ENCODE measurements at places on chromosomes 2 and 18. TPM values are rescaled to one million over a fixed set of nuclear protein-coding genes. Genes with fewer than 3 reads are reported as not detected.

The KIAA1328 gene
- total RNA-seq, result 4.6 TPM

The GCKR gene
- total RNA-seq, result not detected

The SNRPD1 gene
- total RNA-seq, result 22.8 TPM

The CD8B gene
- total RNA-seq, result not detected

The MOGAT1 gene
- not detected for total RNA-seq

The ING5 gene
- total RNA-seq, result 19.2 TPM

The CRYGD gene
- not detected for total RNA-seq

The OR6B2 gene
- not detected for total RNA-seq

The PSTPIP2 gene
- total RNA-seq, result 0.95 TPM

The POMC gene
- total RNA-seq, result 0.54 TPM

The RGPD4 gene
- total RNA-seq, result not detected

The INHBB gene
- total RNA-seq, result 32.7 TPM

The MYO3B gene
- total RNA-seq, result under 0.01 TPM

The TMBIM1 gene
- 159 TPM for total RNA-seq

The SOWAHC gene
- 9.9 TPM for total RNA-seq

The ITPRIPL1 gene
- 3.3 TPM for total RNA-seq

The NAT8 gene
- not detected for total RNA-seq

The SLC14A1 gene
- total RNA-seq, result not detected

The DES gene
- not detected for total RNA-seq

The ALKAL2 gene
- not detected for total RNA-seq

The UGT1A3 gene
- total RNA-seq, result not detected

The IAH1 gene
- 25.5 TPM for total RNA-seq

The TLX2 gene
- not detected for total RNA-seq

The FAP gene
- total RNA-seq, result 0.09 TPM

The RANBP2 gene
- total RNA-seq, result 60.0 TPM

The DSG4 gene
- total RNA-seq, result not detected

The TMEM198 gene
- under 0.01 TPM for total RNA-seq

The CIDEA gene
- total RNA-seq, result 0.52 TPM

The MROH2A gene
- not detected for total RNA-seq

The PRKD3 gene
- total RNA-seq, result 48.2 TPM

The LRRTM4 gene
- not detected for total RNA-seq

The CNRIP1 gene
- total RNA-seq, result 38.8 TPM
